ENCODE measurements at places on chromosomes 16 and 17.

DNA sequence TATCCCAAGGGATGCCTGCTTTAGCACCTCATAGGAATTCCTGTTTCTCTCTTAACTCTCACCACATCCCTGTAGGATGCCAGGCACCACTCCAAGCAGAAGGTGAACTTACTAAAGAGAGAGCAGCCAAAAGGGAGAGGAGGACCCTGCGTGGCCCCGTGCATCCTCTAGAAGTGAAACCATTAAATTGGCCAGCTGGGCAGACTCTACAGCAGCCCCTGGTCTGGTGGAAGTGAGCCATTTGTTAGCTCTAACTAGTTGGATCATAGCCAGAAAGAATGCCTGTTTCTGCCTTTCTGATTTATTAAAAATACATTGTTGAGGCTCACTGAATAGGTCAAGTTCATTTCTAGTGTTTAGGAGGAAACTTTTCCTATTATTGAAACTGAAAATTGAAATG lies 22.3 kb downstream of the TMEM11 start:
- no peak for DNase-seq

- DNase-seq = peak; percentile 40
Observed at GRCh38 chr17:68910251-68910705, 44.9 kb downstream of the ABCA8 start.

DNA sequence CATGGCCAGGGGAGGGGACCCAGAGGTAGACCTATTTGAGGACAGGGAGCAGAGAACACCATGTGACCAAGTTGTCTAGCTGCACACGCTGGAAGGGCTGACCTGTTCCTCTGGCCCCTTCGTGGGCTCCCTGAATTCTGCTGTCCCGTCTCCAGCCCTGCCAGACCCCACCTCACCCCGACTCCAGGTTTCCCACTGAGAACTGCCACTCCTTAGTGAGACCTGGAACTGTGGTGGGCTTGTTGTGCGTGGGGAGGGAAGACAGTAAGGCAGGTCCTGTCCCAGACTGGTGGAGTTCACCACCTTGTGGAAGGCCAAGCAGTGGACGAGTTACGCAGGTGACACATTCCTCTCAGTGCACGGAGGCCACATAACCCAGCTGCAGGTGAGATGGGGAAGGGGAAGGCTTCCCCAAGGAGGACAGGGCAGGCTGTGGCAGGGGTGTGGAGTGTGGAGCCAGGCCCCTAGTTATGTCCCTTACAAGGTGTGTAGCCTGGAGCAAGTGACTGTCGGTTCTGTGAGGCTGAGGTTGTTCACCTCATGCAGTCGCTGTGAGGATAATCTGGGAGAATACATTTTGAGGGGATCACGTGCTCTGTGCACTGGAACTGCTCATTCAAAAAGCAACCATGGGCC lies 54.7 kb downstream of the USP22 start:
- no peak for DNase-seq

- no peak for DNase-seq
Observed at GRCh38 chr17:19454074-19454473, 43.0 kb downstream of the RNF112 start.

DNA sequence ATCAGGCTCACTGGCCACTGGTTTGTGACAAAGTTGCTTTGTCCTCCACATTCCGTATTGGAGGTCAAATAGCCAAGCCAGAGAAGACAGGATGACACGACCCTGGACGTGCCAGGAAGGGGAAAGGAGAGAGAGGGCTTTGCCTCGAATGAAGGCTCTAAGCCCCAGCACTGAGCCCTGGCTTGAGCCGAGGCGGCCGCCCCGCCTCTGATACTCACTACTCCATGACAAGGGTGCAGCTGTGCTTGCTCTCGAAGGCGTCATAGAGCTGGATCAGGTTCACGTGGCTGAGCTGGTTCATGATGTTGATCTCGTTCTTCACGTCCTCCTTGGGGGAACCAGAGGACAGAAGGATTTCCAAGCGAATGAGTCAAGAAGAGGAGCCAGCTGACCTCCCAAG lies 19.3 kb downstream of the MYLK3 start:
- DNase-seq = no peak

GRCh38 chr17:32970281-32970680 lies 21.4 kb upstream of the SPACA3 start:
- peak; percentile 6 for DNase-seq

DNA sequence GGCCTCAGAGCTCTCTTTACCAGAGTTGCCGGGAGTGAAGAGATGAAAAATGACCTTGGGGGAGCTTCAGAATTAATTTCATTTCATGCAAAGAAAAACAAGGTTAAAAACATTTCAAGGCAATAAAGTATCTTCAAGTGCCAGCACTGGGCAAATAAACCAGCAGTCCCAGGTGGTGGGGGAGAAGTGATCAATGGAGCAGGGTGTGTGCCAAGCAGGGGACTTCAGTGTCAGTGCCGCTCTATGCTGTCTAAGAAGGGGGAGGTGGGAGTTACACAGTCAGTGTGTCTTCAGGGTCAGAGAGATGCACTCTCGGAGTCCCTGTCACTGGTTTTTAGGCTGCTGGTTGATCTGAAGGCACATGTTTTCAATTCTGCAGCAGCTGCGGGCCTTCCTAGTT lies 57.2 kb upstream of the MGAT5B start:
- DNase-seq = no peak
